ENCODE measurements at places on chromosomes 5 and 9.

DNA sequence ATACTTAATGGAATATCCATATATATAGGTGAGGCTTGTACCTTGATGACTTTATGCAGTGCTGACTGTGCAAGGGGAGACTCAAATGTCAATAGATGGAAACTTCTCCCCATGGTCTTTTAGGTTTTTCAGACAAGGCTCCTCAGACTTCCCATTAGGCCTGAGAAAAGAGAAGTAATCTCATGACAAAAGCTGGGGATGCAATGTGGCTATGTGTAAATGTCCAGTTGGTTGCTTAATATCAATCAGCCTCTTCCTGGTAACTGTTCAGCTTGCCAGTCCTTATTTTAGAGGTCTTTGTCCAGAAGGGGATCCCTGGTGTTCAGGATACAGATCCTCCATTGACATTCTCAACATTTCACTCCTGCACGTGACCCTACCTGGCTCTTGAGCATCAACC, 621.1 kb upstream of the CDH18 start:
- no peak for DNase-seq

- peak; percentile 27 for DNase-seq
These were observed at the start of gene SLC35D2 for GRCh38 chr9:96383165-96383942. Gene SLC35D2, minus strand, starts transcription at chr9:96383711. Its CDS starts 77 bp downstream, at chr9:96383634.

- DNase-seq, result no peak
These were observed 140.4 kb upstream of the VLDLR start for GRCh38 chr9:2481216-2481615.

DNA sequence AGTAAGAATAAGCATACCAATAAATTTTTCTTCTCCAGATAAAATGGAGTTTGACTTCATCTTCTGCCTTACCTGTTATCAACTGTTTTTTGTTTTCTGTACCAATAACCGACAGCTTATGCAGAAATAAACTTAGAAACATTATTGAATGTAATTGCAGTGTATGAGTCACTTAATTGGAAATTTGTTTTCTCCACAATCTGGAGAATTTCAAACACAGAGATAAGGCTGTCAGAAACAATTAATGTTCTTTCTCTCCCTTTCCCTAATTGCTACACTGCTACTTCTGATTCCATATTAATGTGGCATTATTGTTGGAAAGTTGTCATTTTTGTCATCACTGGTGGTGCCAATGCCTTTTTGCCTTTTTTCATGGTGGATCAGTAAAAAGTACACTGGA, 180.3 kb downstream of the SLCO4C1 start:
- no peak for DNase-seq

DNA sequence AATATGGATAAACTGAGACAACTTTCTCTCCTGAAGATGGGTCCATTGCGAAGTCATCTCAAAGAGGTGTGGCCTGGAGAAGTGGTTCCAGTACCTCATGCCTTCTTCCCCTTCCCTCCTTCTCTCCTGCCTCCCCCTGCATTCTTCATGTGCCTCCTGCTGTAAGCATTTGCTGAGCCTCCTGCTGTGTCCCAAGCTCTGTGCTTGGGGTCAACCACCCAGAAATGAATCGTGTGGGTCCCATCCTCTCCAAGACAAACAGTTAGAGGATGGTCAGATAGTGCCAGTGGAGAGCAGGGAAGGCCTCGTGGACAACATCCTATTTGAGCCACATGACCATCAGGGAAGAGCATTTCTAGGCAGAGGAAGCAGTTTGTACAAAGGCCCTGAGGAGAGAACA, 53.5 kb downstream of the KCNIP1 start:
- DNase-seq, result no peak

DNA sequence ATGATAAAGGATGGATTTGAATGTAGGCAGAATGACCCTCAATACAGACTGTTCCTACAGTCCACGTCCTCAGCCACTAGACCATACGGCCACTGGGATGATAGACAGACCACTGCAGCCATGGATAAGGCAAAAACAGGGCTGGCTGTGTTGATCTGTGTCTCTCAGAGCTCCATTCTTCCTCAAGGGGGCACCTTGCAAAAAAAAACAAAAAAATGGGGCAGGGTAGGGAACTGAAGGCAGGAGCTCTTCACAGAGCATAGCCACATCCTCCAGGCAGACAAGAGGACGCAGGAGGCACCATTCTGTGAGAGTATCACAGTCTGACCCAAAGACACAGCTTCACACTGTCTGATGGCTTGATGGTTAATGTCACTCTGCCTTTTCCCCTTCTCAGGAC, 61.2 kb upstream of the GABRP start:
- no peak for DNase-seq

GRCh38 chr5:163635631-163636030, 130.2 kb downstream of the MAT2B start:
- DNase-seq, result no peak

DNA sequence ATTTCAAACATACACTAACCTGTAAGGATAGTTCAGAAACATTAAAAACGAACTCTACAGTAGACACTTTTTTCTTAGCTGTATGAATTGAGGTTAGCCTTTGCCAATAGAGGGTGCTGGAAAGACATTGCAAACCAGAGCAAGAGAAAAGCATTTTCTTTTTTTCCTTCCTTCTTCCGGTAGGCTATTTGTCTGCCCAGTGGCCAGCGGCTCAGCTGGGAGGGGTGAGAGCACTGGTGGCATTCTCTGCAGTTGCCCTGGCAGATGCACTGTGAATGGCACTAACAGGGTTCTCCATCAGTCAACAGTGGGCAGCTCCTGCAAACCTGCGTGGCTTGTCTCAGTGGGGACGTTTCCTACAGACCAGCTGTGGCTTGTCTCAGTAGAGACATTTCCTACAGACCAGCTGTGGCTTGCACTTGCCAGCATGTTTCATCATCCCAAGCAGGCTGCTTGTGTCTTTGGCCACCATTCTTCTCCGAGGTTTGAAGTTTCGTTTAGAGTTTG, 984.5 kb upstream of the CDH18 start:
- no peak for DNase-seq

DNA sequence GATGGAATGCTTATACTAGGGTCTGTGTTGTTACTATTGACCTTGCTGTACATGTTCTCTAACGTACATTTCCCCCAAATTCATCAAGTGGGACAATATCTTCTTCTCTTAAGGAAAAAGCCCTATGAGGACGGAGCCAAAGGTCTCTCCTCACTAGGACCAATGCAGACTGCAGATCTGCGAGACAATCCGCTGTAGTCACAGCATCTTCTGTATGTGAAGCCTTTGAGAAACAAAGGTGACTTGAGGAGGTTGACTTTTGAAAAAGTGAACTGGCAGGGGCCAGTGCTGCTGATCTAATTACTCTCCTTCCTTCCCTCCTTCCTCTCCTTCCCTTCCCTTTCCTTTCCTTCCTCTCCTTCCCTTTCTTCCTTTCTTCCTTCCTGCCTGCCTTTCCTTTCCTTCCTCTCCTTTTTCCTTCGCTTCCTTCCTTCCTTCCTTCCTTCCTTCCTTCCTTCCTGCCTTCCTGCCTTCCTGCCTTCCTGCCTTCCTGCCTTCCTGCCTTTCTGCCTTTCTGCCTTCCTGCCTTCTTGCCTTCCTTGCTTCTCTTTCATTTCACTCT, 71.1 kb upstream of the BASP1 start:
- DNase-seq, result no peak

GRCh38 chr5:16521521-16522483, 56.2 kb upstream of the ZNF622 start:
- DNase-seq, result no peak

DNA sequence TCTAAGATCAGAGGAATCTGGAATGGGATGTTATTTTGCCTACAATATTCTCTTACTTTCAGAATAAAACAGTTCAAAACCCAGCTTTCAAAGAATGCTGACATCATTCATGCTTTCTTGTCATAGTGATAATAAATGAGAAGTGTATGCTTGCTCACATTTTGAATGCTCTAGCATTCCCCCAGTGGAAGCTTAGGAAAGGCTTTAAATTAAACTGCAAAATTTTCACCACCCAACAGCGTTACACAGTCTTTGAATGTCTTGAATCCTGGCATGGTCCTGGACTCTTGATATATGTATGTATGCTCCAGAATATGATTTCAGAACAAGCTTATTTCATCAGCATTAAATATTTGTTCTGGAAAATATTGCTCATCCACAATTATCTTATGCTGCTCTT, 964.3 kb upstream of the NUDT12 start:
- no peak for DNase-seq

DNA sequence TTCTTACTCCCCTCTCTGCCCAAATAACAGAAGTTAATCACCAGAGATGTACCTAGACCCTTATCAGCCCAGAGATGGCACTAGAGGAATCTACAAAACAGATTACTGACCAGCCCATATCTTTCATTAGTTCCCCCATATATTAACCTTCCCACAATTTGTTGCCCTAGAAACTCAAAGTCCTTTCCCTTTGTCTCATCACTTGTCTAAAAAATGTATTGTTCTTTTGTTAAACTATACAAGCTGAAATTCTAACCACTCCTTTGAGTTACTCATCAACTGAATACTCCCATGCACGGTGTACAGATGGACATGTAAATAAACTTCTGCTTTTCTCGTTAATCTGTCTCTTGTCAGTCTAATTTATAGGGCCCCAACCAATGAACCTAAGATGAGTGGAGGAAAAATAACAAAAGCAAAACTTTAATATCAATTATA, 130.9 kb downstream of the CCDC192 start:
- DNase-seq, result no peak

GRCh38 chr5:1507014-1507375, 16.8 kb downstream of the LPCAT1 start:
- no peak for DNase-seq

GRCh38 chr9:84266087-84266561, 74.4 kb downstream of the SLC28A3 start:
- peak; percentile 5 for DNase-seq

- DNase-seq, result no peak
These were observed 79.2 kb downstream of the RGS3 start for GRCh38 chr9:113542741-113543140.

GRCh38 chr5:74673011-74673790, 11.8 kb upstream of the HEXB start:
- no peak for DNase-seq

GRCh38 chr9:105436783-105437182, 11.1 kb upstream of the FSD1L start:
- DNase-seq, result no peak

DNA sequence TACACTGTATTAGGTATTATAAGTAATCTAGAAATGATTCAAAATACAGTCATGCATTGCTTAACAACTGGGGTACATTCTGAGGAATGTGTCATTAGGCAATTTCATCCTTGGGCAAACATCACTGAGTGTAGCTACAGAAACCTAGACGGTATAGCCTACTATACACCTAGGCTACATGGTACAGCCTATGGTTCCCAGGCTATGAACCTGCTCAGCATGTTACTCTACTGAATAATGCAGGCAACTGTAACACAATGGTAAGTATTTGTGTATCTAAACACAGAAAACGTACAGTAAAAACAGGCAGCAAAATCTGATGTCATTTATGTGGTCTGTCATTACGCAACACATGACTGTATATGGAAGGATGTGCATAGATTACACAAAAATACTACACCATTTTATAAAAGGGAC, 96.8 kb downstream of the RAPGEF6 start:
- DNase-seq, result no peak

DNA sequence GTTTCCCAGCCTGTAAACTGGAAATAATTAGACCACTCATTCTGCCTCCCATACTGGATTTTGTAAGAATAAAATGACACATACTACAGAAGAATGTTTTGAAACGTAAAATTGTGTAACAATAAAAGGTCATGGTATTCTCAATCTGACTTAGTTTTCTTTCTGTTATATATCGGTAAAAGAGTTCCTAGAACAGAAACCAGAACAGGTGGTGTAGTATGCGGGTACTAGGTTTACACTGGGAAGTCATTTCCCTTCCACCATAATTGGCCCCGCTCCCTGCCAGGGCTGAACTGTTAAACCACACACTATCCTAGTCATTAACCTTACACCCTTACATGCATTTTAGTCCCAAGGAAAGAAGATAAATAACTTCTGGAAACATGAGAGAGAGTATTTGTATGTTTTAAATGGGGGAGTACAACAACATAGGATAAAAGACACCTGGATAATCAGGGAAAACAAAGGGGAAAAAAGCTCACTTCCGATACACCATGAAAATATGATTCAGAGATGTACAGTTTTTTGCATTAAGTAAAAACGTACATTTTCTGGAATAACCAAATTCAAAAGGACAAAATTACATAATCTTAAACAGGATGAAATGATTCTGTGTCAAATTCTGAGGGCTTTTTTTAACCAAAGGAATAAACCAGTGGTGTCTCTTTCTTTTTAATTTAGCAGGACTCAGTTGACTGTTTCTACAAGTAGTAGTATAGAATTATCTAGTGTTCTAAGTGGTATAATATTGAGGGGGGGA, 199.7 kb downstream of the GLIS3 start:
- peak; percentile 16 for DNase-seq

DNA sequence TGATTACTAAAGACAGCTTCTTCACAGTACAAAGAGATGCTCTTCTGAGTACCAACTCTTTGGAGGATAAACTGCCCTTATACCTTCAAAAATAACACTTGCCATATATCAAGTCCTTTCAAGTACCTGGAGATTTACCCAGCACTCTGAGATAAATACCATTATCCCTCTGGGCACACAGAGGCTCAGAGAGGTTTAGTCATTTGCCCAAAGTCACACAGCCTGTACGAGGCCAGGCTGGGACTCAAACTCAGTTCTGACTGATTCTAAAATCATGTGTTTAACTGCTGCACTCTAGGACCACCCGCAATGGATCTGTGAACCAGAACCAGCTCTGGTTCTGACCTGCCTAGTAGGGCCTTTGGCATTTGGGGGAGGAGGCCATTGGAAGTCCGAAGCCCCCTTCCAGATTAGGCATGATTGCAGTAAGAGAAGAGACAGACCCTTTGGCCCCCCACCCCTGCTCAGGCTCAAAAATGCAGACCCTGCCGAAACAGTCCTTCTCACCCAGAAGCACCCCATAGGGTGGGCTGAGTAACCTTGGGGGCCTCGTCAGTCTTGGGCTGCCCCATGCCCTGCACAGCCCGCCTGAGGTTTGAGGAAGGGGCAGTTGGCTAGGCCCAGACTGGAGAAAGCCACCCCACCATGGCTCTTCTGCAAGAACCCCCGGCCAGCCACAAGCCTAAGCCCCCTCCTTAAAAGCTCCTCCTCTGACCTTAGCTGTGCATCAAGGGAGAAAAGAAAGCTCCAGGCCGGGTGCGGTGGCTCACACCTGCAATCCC, 32.8 kb upstream of the IL17B start:
- no peak for DNase-seq

DNA sequence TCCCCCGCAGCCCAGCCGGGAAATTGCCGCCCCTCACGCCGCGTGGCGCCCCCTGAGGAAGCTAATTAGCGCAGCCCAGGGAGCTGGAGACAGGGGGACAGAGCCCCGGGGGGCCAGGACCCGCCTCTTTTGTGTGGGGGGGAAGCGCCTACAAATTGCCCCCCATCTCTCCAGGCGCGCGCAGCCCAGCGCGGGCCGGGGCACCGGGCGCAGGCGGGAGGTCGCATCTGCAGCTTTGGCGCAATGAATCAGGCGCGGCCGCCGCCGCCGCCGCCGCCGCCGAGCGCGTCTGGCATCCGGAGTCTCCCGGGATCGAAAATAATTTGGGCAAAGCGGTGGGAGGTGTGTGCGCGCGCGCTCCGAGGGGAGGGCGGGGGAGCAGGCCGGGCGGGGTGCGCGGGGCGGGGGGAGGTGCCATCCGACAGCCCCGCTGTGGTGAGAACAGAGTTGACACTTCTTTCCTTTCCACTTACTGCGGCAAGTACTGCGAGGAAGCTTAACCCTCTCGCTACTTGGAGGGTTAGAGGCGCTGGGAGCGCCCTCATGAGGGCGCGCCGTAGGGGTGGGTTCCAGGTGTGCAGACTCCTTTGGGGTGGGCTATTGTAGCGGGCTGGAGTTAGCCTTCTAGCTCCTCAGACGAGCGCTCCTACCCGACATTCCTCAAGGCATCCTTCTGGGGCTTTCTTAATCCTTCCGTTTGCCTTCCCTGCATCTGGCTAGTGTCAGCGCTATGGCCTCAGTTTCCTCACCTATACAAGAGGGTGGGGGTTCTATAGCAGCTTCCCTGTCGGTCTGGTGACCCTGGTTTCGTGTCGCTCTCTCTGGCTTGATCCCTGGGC, 63.1 kb downstream of the CXXC5 start:
- peak; percentile 72 for DNase-seq
